ENCODE measurements at places on chromosomes 12 and 14.

- no peak for DNase-seq
These were observed 50.8 kb upstream of the ZDHHC17 start for GRCh38 chr12:76713130-76713529.

GRCh38 chr14:72607386-72608130 is 286.3 kb downstream of the DPF3 start:
- no peak for DNase-seq

DNA sequence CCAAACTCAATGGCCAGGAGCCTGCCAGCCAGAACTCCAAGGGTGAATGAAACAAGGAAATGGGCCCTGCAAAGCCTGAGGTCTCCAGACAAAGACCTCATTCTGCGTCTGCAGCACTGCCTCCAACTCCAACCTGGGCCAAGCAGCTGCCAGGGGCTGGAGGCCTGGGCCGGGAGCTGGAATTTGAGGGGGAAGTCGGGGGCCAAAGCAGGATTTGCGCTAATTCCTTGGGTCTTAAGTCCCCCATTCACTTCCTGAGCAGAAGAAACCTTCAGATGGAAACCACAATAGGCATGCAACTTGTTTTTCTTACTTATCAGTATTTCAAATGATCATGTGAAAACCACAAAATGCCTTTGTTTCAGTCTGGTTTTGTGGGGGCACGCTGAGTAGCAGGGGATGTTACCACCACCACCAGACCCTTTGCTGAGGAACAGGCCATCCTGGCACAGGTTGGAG is 23.0 kb upstream of the TC2N start:
- DNase-seq, result no peak

DNA sequence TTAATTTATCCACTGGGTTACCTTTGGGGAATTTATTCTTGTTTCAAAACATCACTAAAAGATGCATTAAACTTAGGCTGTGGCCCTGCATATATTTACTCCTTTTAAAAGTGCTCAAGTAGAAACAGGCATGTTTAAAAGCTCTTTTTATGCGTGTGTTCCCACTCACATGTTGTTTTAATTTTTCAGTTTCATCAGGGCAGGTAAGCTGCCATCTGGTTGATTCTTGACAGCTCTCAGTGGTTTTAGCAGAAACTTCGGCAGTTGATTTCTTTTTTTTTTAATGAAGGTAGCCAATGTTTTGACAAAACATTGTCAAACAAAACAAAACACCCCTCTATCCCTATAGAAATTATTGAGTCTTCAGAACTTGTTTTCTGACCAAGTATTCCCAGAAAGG is 89.6 kb upstream of the LGR5 start:
- no peak for DNase-seq

- no peak for DNase-seq
These were observed 52.9 kb downstream of the SPTB start for GRCh38 chr14:64826845-64827244.

- no peak for DNase-seq
These were observed 5.2 kb downstream of the ADIPOR2 start for GRCh38 chr12:1695886-1696670.

DNA sequence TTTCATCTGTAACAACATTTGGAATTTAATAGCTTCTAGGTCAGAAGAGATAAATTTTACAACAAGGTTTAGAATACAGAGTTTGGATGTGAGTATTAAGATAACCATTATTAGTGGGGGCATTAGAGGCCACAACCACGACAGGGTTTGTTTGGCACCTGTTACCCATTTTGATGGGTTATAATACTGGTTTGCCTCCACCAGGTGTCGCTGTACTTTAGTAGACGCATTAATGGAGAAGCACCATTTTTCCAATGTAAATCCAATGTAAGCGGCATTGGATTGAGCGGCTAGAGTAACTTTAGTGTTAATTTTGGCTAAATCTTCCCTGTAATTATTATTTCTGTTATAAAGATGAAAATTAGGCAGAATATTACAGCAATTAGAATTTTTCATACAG is 136.2 kb downstream of the SLCO1B3 start:
- DNase-seq, result peak; percentile 38

DNA sequence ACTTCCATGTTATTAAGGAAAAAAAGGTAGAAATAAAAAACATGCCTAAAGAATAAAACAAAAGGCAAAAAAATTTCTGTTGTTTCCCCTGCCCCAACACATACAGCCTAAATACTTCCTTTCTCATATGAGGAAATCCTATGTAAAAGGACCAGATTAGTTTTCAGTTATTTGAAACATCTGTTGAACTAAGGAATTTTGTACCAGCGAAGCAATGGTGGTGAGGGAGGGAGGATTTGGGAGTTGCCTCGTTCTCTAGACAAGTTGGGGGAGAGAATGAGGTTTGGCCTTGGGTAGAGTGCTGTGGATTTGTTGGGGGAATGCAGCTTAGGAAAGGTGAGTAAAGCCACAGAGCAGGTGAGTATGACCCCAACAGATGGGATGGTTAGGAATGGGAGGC is 141.5 kb upstream of the RFLNA start:
- DNase-seq, result no peak

DNA sequence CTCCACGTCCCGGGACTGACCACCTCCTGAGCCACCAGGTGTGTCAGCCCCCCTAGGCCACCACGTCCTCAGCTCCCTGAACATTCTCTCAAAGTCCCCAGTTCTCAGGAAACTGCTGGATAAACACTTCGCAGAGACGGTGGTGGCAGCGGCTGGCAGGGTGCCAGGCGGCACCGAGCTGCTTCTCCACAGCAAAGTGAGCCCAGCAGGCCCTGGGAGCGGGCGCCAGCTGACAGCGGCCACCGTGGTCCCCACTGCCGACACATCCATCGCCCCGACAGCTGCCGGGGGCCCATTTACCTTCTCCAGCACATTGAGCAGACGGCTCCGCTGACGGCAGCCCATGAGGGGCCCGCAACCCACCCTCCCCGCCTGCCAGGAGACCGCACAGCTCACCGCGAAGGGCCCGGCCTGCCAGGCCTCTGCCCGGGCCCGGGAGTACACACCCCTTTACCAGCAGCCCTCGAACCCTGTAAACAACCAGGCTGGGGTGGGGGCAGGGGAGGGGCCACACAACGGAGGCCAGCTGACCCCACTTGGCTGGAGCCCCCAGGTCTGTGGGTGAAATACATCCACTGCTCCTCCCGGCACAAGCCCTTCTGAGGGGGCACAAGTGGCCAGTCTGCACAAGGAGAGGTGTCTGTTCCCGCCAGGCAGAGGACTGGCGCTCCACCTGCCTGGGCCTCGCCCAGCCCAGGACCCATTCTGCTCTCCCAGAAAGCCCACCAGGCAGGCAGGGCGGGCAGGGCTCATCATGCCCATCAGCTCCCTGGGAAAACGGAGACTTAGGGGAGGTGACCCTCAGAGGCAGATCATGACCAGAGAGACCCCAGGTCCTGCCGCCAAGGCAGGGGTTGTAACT is 10.5 kb downstream of the AKT1 start:
- DNase-seq, result no peak

GRCh38 chr14:22558221-22558913 is 30.7 kb downstream of the DAD1 start:
- peak; percentile 86 for DNase-seq

DNA sequence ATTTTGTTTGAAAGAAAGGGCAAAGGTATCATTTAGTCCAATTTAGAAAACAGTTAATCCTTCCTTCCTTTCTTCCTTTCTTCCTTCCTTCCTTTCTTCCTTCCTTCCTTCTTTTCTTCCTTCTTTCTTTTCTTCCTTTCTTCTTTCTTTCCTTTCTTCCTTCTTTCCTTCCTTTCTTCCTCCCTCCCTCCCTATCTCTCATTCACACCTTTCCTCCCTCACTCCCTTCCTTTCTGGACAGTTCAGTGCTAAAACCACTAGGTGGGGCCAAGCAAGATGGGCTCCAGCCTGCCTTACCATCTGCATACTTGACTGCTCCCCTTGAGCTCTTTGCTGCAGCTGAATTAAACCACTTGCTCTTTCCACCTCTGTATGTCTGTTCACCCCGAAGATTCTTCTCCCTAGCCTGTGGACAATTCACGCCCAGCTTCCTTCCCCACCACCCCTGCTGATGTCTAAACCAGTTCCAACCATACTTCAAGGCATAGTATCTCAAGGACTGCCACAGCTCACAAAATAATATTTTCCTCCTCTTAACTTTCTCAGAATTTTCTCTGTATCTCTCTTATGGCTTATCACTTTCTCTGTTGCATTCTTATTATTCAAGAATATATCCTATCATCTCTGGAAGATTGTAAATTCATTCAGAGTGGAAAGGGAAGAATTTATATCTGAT is 78.0 kb downstream of the DBX2 start:
- DNase-seq, result peak; percentile 1

Measured in activated CD4-positive, alpha-beta T cell treated with anti-CD3 and anti-CD28 coated beads, Interleukin-2, Interleukin-6, amounts not matched to agents 100 ng/mL and 50 ng/mL, durations not matched to agents 16 hours and 8 hours (primary cell).